ENCODE measurements at places on chromosomes 6 and 20.

DNA sequence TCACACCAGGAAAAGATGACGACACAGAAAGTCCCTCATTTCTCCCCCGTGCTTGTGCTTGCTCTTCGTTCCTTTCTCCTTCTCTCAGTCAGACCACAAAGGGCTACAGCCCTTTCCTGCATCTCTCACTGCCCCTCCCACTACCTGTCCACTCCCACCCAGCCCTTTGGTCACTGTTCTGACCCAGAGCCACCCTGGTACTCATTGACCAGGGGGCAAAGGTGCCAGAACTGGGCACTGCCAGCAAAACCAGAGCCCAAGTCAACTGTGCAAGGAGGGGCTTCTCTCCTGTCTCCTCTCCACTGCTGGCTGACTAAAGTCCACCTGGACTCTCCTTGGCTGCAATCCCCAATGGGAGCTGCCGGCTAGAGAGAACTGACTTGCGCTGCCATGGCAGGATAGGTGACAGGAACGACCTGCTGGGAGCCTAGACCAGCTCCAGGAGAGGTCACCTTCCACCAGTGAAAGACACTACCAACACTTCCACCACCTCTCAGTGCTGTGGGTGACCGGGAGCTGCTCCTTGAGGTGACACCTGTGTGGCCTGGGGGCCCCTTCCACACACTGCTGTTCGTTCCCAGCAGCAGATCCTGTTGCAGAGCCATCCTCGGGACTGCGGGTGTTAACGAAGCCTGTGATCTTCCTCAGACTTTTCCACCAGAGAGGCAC, 32.8 kb downstream of the KCNK17 start:
- no peak for DNase-seq

DNA sequence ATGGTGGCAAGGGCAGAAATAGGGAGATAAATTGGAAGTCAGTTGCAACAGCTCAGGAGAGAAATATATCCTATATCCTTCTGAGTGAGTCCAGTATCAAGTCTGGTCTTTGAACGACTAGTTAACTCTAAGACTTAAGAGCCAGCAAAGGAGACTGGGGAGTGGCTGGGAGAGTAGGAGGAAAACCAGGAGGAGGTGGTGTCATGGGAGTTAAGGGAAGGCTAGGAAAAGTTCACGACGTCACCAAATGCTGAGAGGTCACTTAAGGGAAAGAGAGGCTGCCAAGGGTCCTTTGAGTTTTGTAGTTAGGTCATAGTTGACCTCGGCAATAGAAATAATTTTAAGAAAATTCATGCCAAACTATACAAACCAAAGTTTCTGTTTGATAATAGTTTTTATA, 25.1 kb downstream of the ACOT13 start:
- no peak for DNase-seq

GRCh38 chr20:5069141-5069806, 50.5 kb downstream of the PCNA start:
- DNase-seq, result no peak

GRCh38 chr20:40462566-40462965, 226.5 kb downstream of the MAFB start:
- no peak for DNase-seq

DNA sequence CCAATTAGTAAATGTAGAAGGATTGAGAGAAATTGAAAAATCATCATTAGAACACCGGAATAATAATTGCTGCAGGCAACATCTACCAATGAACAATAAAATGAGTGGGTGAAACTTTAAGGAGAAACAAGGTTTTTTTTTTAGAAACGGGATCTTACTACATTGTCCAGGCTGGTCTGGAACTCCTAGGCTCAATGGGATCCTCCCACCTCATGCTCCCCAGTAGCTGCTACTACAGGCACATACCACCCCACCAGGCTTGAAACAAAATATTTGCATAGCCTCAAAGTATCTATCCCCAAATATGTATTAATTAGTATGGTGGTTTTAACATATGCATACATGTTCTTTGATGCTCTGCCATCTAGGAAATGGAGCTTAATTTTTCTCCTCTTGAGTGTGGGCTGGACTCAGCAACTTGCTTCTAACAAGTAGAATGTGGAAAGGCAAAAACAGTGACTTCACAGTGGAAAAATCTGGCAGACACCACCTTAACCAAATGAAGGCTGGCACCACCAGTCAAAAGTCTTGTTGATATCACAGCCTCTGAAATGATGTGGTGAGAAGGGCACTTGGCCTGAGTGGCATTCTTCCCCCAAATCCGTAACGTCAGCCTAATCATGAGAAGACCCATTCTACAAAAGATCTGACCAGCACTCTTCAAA, 12.1 kb downstream of the NRSN2 start:
- no peak for DNase-seq

Measured in activated T-cell treated with anti-CD3 and anti-CD28 coated beads, Interleukin-2, amount 50 U/mL, for 48 hours (primary cell).